ENCODE measurements at places on chromosomes 11 and 22.
A peak's percentile ranks its signal among the peaks of the same experiment; 100 is the strongest.

- H3K4me3 ChIP-seq = no peak overlapping the region
- H3K36me3 ChIP-seq = no peaks in the 10 kb centered on the region
- H3K4me1 ChIP-seq = peaks cover 15% of the 10 kb centered on the region
- no peak for DNase-seq
- H3K27ac ChIP-seq = no peak overlapping the region
Measured at GRCh38 chr11:45988921-45989320, 66.5 kb downstream of the LARGE2 start.

GRCh38 chr11:112159098-112160065 is 4.5 kb downstream of the IL18 start:
- H3K4me3 ChIP-seq = no peak overlapping the region
- H3K27me3 ChIP-seq = no peaks in the 10 kb centered on the region
- no peaks in the 10 kb centered on the region for H3K36me3 ChIP-seq
- peak overlapping the region; percentile 41 for H3K27ac ChIP-seq

DNA sequence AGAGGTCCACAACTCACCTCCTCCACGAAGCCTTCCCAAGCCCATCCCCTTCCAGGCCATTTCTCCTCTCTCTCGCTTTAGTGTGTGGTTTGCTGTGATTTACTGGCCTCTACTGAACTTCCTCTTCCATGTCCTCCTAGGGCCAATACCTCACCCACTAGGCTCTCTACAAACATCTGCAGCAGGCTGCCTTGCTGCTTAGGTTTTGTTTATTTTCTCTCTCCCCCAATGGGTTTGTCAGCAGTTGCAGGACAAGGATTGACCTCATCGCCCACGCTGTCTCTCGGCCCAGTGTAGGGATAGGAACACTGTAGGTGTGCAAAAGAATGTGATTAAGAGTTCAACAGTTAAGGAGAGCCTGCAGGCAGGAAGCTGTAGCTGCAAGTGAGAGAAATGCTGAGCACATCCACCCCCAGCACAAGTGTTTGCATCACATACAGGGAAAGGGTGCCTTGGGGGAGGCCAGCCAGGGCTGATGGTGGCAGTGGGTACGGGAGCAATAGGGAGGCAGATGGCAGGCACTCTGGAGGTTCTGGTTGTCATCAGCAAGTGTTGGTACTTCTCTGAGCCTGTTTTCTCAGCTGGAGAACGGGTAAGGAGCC is 1.4 kb downstream of the PC start:
- peaks cover 37% of the 10 kb centered on the region for H3K4me1 ChIP-seq
- H3K27ac ChIP-seq = peak overlapping the region; percentile 89
- H3K27me3 ChIP-seq = no peaks in the 10 kb centered on the region
- H3K36me3 ChIP-seq = no peaks in the 10 kb centered on the region

DNA sequence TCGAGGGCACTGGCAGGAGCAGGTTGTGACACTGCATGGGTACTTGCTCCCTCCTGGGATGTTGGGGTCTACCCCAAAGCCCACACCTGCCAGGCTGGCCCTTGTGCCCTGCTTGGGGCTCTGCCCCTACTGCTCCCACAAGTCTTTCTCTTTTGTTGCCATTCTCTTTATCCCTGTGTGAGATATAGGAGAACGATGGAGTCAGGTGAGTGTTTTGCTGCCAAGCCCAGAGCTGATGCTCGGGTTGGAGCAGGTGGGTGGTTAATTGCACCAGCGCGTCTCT is 292.6 kb downstream of the TBC1D22A start:
- H3K4me3 ChIP-seq = no peak overlapping the region
- H3K36me3 ChIP-seq = peaks cover 39% of the 10 kb centered on the region
- DNase-seq = no peak
- no peaks in the 10 kb centered on the region for H3K27me3 ChIP-seq
- H3K27ac ChIP-seq = no peak overlapping the region

- no peak for DNase-seq
- H3K27me3 ChIP-seq = no peaks in the 10 kb centered on the region
- no peak overlapping the region for H3K4me3 ChIP-seq
- H3K27ac ChIP-seq = no peak overlapping the region
Measured at GRCh38 chr11:123391646-123392348, 38.3 kb upstream of the GRAMD1B start.

DNA sequence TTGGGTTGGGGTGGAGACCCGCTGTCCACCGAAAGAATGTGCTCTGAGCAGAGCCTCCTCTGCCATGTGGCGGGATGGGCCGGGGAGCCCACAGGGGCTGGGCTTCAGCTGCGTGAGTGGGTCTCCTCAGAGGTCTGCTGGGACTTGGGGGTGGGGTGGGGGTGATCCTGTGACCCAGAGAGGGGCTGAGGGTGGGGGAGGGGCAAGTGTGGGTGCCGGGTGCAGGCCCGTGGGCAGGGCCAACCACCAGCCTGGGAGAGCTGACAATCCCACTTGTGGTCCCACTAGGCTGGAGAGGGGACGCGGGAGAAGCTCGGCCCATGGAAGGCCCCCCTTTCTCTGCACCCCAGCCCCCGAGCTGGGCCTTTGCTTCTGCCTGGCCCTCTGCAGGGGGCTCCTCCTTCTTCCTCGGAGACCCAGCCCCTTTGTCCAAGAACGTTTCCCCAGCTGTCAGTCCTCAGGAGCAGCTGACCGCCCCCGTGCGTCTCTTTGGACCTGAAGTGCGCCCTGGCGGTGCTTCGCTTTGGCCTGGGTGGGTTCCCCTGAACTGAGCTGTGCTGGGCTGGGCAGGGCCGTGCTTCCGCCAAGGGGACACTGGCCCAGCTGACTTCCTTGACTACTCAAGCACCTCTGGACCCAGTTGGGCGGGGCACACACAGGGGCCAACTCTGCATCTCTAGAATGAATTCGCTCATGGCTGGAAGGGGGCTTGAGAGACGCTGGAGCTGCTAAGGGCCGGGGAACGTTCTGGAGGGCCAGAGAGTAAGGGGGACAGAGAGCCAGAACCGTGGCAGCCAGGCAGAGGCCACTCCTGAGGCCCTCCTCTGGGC is 30.2 kb downstream of the OSBPL5 start:
- H3K36me3 ChIP-seq = no peaks in the 10 kb centered on the region
- H3K4me3 ChIP-seq = no peak overlapping the region
- no peaks in the 10 kb centered on the region for H3K27me3 ChIP-seq

Data from stomach (tissue), 19 donors.